M059J (cell line): ENCODE measurements at places on chromosomes 7 and 10. TPM values are rescaled to one million over a fixed set of nuclear protein-coding genes. Genes with fewer than 3 reads are reported as not detected.

GRCh38 chr7:83796760-83797159 lies 147.8 kb upstream of the SEMA3E start:
- DNase-seq, result no peak

DNA sequence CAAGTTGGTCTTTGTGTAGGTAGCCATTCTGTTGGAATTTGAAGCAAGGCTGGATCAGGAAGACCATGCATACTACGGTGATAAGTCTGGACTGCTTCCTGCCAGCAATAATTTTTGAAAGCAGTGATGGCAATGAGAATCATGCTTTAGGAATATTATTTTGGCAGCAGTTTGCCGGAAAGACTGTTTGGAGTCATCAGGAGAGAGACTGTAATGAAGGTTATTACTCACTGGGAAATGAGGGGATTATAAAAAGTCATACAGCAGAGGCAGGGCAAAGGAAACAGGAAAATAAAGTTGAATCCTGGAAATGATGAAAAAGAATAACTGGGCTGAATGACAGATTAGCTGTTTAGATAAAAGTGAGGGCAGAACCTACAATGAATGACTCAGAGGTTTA lies 1136.8 kb upstream of the AUTS2 start:
- peak; percentile 78 for DNase-seq

DNA sequence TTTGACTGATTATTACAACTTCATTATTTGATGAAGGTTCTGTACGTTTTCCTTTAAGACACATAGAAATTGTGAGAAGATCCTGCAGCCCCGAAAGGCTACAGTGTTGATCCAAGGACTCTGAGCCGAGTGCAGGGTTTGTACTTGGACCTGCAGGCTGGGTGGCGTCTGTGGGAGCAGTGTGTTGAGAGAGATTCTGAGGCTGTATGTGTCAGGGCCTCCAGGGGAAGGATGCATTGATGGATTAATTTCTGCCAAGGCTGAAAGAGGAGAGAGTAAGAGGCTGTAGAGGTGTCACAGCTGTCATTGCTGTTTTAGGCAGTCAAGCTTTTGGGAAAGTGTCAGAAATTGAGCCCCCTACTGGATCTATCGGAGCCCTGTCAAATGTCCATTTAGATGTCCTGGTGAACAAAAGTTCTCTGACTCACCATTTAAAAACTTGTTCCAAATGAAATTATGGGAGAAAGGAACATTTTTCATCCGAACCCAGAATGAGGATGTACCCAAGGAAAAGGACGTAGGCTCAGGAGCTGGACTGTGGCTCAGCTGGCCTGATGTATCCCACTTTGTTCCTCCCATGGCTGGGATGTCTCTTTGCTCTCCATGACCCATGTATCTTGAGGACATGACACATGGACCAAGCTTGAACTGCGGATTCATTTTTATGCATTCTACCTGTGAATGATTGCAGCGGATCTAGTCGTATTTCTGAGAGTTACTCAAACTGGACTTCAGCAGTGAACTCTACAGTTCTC lies 102.2 kb downstream of the TCF7L2 start:
- DNase-seq, result no peak

DNA sequence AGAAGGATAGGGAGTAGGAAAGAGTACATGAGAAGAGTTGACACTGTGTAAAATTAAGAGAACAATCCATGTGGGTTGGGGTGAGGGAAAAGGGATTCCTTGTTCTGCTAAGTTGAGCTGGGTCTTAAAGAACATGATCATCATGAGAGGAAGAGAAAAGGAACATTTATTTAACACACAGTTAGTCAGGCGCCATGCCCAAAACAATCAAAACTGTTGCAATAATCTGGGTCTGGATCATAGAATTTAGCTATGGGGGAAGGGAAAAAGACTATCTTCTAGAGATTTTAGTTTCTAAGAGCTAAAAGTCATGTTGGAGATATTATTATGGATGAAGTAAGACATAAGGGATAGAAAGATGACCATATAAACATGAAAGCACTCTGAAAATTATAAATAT lies 178.9 kb downstream of the SEM1 start:
- no peak for DNase-seq

DNA sequence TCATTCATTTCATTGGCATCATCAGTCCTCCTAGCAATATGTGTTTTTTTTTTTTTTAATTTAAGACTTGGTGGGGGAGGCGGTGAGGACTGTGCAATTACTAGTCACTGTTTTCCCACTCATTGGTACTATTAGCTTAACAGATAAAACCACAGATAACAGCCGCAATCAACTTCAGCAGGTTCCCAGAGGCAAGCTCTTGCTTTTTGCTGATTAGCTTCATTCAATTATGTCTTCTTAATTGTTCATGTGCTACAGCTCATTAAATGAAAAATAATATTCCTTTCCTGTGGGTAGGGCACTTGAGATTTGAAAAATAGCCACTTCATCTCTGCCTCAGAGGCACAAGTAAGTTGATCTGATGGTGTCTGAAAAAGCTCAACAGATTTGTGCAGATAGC lies 215.5 kb downstream of the PCDH15 start:
- no peak for DNase-seq

GRCh38 chr7:30321882-30322192 lies 37.4 kb downstream of the ZNRF2 start:
- no peak for DNase-seq

DNA sequence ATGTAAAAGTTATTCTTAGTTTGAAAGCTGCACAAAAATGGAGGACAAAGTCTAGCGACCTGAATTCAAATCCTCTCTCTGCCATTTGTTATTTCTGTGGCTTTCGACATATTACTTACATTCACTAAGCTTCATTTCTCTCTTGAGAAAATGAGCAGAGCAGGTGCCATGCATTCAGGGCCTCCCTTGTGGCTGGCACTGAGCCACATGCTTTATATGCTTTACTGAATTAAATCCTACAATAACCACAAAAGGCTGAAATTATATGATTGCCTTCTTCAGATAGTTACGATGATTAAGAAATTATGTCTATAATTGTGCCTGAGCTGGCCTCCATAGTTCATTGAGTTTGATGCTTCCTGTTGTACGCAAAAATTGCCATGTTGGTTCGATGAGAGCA lies 98.7 kb downstream of the NPSR1 start:
- DNase-seq, result no peak

DNA sequence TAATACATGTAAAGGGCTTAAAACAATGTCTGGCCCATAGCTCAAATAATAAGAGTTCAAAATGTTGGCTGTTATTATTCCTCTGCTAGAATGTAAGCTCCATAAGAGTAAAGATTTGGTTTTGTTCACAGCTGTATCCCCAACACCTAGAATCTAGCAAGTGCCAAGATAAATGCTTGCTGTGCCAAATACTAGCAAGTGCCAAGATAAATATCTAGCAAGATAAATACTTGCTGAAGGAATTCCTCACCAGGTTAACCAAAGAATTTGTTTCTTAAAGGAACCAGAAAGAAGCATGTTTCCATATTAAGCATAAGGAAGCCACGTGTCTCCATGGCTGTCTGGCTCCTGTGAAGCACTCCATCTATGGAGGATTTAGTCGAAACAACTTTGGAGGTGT lies 235.2 kb upstream of the SP4 start:
- DNase-seq, result no peak

DNA sequence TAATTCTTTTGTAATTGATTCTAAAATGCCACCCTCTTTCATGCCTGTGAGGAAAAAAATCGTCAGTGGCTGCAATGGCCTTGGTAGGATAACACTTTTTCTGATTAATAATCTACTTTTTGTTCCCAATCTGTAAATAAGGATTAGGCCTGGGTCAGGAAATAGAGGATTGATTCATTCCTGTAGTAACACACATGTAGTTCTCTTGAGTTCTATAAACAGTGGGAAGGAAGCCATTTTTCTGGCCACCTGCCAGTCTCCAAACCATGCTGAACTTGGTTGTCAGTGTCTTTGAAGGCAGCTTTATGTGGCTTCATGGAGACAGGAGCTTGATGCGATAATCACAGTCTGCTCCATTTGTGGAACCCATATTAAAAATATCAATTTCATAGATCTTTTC lies 169.3 kb upstream of the NFE2L3 start:
- DNase-seq, result no peak

DNA sequence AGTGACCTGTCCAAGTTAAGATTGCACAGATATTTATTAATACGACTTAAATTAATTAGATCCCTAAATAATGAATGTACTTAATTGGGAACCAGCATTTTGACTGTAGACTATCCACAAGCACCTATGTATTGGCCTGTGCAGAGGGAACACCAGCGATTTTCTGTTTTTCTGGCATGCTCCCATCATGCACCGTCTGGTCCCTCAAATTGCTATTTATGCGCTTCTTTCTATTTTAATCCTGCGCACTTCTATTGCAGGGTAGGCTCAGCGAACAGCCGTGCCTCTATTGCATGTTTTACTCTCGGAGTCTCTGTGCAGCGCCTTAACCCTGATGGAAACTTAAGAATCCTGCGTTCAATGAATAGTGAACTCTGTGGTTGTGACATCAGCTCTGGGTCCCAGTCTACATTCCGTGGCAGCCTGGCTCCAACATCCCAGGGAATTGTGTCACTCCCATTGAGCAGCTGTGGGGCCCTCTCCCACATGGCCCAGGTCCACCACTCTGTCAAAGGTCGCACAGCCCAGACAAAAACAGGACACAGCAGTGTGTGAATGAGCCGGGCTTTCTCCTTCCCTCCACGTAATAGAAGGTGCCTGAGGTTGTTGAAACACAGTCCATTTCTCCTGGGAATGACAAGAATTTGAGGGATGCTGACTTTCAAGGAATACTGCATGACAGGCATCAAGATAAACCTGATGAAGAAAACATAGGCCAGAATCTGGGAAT lies 239.7 kb upstream of the KLF6 start:
- no peak for DNase-seq

- DNase-seq, result no peak
These were observed 108.3 kb downstream of the ZMIZ1 start for GRCh38 chr10:79176949-79177602.

DNA sequence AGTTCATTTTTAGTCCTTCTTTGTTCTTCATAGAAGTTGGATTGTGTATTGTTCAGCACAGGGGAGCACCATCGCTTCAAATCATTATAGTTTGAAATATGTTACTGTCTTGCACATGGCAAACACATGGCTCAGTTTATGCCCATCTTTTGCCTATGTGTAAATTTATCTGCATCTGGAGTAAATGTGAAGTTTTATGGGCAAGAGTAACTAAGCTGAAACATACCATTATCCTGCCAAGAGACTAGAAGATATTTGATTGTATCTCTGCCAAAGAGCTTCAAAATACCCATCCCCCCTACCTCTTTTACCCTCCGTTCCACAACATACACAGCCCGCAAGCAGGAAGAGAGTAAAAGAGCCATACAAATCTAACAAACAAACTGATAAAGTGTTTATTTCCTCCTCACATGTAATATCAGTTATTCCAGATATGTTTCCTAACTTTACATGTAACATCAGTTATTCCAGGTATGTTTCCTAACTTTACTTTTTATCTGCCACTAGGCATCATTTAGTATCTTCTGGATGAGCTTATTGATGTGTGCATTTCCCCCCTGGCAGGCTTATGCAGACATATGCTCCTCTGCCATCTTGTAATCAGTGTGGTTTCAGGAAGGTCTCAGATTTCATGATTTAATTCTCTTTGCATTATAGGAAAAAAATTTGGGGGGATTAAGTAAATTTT lies 127.7 kb downstream of the SRI start:
- DNase-seq, result no peak

GRCh38 chr7:155053002-155053401 lies 17.1 kb upstream of the HTR5A start:
- peak; percentile 63 for DNase-seq

GRCh38 chr7:78953726-78954363 lies 499.6 kb downstream of the MAGI2 start:
- peak; percentile 12 for DNase-seq

GRCh38 chr10:28925121-28925663 lies 247.9 kb downstream of the BAMBI start:
- DNase-seq, result no peak

GRCh38 chr10:73799899-73800559 lies 11.4 kb downstream of the NDST2 start:
- no peak for DNase-seq

DNA sequence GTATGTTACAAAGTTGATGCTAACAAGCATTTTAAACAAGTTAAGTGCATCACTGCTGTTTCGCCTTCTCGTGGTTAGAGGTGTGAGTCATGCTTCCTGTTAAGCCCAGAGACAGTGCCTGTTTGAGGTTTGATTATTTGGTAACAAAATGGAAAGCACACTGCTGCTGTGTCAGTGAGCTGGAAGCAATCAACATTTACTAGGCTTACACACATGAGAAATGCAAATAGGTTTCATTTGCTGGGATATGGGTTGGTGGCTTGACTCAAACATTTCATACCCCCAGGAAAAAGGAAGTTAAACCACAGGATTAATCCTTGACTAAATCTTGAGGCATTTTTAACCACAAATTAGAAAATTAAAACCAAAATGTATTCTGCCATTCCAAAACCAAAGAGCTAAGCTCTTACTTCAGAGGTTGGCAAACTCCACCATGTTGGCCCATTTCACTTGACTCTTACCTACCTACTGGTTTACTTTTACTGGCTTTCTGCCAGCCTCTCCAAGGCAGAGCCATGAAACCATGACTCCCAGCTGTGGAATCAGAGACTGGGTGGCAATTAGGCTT lies 139.2 kb downstream of the ETV1 start:
- peak; percentile 99 for DNase-seq

- no peak for DNase-seq
These were observed 88.0 kb downstream of the RAPGEF5 start for GRCh38 chr7:22268884-22269421.

DNA sequence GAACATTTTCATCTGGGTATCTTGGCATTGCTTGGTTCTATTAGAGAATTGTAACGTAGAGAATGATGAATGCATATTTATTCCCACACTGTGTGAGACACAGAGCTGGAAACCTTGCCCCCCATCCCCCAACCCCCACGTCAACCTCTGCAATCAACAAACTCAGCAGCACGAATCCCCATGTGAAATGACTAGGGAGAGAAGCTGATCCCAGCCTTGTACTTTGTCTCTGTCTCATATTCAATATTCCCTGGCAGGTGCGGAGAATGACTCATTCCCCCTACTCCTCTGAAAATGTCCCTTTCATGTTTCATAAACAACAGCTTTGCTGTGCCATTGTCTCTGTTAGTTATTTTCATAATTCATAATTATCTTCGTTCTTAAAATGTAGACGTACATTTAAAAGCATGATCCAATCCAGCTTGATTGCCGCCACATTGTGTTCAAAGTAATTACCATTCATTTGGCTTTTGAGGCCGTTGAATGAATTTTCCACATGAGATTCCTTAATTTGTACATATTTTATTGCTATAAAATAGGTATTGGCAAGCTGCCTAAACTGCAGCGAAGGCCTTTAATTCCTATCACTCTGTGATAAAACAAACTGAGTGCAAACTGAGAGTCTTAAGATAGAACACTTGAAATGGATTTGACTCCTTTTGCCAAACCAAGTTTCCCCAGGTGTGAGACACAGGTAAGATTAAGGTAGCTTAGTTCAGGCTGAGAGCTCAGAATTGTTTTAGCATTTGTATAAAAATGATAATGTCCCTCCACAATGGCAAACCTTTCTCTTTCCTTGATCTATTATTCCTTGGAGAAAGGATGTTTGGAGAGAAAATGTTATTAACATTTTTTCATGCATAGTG lies 920.2 kb downstream of the TYW1 start:
- DNase-seq, result no peak

The ZNF727 gene
- total RNA-seq, result not detected in 2 replicates

The UCMA gene
- total RNA-seq, result not detected in 2 replicates

The CYP26C1 gene
- total RNA-seq, result not detected in 2 replicates

The CALHM1 gene
- total RNA-seq, result not detected in 2 replicates

The NYAP1 gene
- total RNA-seq, result 0.02 TPM in 1 of 2 replicates, not detected in the other

The NAT16 gene
- total RNA-seq, result 0.12 TPM in 1 of 2 replicates, not detected in the other

The SNX10 gene
- 8.6 and 10.2 TPM in 2 replicates for total RNA-seq

The EPDR1 gene
- 66.3 and 73.0 TPM in 2 replicates for total RNA-seq

The ASNS gene
- total RNA-seq, result 15.3 and 18.1 TPM in 2 replicates

The FEZF1 gene
- total RNA-seq, result not detected in 2 replicates

The CRHR2 gene
- total RNA-seq, result not detected in 2 replicates
